ENCODE measurements at places on chromosomes 5 and 9.

DNA sequence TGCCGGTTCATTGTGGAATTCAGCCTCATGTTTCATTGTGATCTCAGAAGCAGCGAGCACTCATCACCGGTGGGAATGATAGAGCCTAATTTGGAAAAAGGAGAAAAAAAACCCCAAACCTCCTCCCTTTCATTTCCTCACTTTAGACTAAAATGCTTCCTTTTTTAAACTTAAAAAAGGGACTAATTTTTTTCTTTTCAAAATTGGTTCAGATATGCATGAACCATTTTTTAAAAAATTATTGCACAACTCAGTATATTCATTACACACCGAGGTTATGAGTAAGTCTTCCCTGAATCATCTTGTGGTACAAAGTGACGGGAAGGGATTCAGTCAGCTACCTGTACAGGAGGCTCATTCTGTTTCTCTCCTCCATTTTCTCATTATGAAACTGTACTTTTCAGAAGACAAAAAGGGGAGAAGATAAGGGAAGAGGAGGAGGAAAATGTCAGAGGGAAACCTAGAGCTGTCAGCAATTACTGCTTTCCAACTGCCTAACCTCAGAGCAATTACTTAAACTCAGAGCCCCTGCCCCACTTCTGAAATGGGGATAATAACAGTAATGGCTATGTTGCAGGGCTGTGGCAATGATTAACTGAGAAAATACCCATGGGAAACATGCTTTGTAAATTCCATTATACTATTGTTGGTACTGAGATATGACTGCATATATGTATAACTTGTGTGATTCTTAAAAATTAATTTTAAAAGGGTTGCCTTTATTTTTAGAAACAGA is 24.0 kb downstream of the GALNT10 start:
- no peak for DNase-seq

GRCh38 chr5:121031491-121031890 is 567.4 kb downstream of the PRR16 start:
- DNase-seq, result no peak

DNA sequence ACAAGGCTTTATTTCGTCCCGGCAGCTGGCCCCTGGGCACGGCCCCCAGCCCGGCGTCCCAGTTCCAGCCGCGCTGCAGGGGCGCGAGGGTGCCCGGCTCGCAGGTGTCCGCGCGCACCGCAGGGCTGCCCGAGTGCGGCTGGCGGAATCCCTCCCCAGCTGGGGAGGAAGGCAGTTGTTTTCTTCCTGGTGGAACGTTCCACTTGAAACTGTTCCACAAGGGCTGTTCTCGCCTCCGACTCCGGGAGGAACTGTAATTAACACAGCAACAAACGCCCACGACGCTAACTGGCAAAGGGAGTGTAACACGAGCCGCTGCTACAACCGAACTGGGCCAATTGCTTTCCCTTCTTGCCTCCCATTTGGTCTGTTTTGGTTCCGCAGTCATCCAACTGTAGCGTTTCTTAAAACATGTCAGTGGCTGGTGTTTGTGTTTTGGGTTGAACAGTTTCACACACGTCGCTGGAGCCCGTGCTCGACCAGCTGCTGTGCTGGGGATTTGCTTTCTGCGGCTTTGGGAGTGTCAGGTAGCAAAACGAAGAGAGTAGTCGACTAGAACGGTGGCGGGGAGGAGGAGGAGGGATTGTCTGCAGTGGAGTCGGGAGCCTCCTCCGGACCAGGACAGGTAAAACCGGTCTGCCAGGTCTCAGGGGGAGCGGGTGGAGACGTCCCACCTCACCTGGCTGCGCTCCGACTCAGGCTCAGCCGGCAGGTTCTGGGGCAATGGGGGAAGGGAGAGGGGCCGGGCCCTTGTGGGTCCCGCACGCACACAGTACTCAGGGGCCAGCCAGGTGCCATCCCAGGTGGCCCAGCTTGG is 131.6 kb upstream of the NIPBL start:
- peak; percentile 53 for DNase-seq

GRCh38 chr5:150412319-150413175 is at the start of gene CD74:
TSS of gene CD74 (minus strand) at chr5:150412910. CDS start at chr5:150412749, 161 bp downstream.
- DNase-seq, result peak; percentile 64

- DNase-seq, result no peak
Measured at GRCh38 chr9:135498381-135499126, 1.9 kb upstream of the MRPS2 start.

DNA sequence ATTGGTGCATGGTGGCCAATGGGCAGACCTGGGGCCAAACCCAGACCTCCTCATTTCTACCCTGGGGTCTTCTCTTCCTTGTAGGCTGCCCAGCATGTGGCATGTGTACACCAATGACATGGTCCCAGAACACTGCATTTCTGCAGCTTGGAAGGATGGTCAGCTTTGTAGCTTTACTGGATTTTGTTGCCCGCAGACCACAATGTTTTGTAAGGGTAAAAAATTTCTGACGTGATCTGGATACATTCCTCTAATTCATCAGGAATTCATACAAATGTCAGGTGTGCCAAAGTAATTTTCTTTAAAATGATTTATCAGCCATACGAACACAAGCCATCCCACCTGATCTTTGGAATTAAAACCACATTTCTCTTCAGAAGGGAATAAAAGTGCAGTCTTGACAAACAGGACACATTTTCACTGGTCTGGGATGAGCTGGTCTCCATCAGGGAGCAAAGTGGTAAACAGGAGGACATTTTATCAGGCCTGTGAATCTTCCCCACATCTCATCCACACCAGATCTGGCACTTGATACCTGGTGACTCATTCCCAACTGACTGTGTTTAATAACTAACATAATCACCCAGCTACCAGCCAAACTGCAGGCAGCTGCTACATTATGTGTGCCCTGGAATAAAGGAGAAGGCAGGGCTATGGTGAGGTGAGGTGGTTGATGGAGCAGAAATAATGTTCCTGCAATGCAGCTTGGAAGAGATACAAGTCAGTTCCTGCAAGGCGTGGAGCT is 103.9 kb downstream of the SPOCK1 start:
- no peak for DNase-seq

DNA sequence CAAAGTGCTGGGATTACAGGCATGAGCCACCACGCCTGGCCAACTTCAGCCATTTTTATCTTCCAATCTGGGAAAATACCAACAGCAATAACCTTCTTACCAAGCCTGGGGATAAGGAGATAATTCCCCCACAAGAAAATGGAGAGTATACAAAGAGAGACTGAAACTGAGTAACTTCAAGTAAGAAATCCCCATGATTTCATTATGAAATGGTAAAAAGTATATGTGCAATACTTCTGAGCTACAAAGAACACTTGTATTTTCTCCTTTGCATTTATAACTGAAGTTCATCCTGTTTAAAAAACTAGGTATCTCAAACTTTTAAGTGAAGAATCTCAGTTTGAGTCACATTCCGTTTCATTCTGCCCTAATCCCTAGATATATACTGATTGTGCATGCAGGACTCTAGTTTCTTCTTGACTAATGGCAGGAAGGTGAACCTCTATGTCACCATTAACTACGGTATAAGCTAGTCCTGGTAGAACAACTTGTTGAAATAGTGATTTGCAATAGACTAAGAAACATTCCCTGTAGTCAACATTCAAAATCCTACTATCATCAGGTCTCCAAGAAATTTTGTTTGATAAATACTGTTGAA is 2071.4 kb downstream of the MAT2B start:
- no peak for DNase-seq

- DNase-seq, result peak; percentile 5
Measured at GRCh38 chr5:113678924-113679575, 165.6 kb downstream of the YTHDC2 start.

GRCh38 chr5:153267506-153267905 is 223.0 kb upstream of the GRIA1 start:
- DNase-seq, result no peak

DNA sequence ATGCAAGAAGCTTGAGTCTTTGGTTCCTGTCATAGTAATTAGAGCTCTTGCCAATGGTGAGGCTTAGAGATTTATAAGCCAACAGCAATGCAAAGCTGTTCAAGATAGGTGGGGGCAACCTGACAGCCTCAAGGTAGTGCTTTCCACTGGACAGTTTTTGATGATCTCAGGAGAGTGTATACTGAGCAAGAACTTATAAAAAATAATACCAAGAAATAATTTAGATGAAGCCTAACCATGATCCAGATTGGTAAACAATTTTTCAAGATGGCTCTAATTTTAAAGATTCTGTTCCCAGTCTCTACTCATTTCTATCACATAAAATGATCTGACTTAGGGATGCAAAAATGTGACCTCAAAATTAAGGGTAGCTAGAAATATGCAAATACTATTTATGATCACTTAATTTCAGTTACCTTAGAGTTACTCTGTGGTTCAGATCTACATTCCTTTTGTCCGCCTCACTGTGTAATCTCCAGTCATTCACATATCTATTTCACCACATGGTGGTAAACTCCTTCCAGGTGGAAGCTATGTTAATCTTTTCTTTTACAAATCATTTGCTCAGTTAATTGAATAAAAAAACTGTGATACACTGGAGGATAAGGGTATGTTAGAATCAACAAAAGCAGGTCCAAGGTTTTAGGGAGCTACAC is 1228.0 kb upstream of the C9orf72 start:
- no peak for DNase-seq

DNA sequence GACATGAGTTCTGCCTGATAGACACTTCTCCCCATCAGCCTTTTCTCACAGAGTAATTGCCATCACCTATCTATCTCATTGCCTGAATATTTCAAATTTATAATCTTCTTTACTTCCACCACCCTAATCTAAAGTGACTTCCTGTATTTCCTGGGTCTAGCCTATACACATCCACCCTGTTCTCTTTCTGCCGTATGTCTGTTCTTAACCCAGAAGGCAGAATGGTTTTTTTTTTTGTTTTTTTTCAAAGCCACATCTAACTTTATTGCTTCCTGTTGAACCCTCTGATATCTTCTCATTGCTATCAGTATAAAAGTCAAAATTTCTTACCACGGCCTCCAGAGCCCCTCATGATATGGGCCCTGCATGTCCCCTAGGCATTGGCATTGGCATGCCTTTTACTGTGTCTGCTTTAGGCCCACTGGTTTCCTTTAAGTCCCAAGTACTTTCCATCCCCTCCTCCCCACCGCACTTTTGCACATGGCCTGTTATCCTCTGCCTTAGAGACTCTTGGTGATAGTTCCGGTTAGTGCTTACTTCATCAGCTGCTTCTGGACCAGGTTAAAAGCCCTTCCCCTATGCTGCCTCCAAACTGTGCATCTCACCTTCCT is 159.9 kb downstream of the MAN2A1 start:
- DNase-seq, result no peak

DNA sequence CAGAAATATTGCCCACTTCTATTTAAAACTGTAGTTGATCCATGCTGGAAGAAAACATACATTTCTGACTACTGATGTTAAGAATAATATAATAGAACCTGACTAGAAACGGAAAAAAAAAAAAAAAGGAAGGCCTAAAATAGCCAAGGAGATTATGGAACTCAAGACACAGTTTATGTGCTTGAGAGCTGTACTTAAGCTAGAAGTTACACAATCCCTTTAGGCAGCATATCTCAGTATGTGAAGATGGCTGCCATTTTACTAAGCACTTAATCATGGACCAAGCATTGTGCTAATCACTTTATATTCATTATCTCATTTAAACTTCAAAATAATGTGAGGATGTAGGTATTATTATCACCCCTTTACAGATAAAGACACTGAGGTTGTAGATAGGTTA is 73.0 kb upstream of the NR4A3 start:
- DNase-seq, result no peak

GRCh38 chr5:119329666-119330065 is 26.2 kb upstream of the TNFAIP8 start:
- no peak for DNase-seq

Data from hippocampal formation (tissue), 2 donors.